ENCODE measurements at places on chromosomes 12 and 14.

GRCh38 chr12:18643681-18644080 lies 94.1 kb downstream of the PLCZ1 start:
- DNase-seq = no peak

GRCh38 chr14:66401449-66402095 lies 84.6 kb upstream of the CCDC196 start:
- no peak for DNase-seq

GRCh38 chr14:34678306-34678705 lies 36.1 kb downstream of the CFL2 start:
- DNase-seq = no peak

- no peak for DNase-seq
These were observed 5.8 kb downstream of the LRIG3 start for GRCh38 chr12:58914457-58914856.

GRCh38 chr14:64656986-64657385 lies 47.2 kb upstream of the PLEKHG3 start:
- DNase-seq = no peak

- no peak for DNase-seq
These were observed 53.4 kb downstream of the CYP46A1 start for GRCh38 chr14:99737451-99737951.

DNA sequence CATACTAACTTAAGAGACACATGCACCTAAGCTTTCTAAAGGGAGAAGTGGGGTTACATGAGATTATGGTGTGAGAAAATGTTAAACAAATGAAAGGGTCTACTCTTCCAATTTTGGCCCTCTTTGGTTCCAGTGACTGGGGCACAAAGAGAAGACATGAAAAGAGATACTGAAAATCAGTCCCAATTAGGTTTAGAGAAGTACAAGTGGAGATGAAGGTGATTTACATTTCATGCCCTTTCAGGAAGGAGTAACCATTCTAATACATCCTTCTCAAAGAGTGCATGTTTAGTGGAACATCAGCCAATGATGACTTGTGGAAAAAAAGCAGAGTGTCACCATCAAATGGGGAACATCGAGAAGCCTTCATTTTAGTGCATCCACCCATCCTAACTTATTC lies 14.4 kb downstream of the MGP start:
- no peak for DNase-seq

- DNase-seq = no peak
These were observed 62.7 kb downstream of the EEA1 start for GRCh38 chr12:92866418-92866817.

- no peak for DNase-seq
These were observed at the start of gene OR4E2 for GRCh38 chr14:21653331-21653885. Gene OR4E2, plus strand, starts transcription at chr14:21653835. Its CDS starts 11,248 bp downstream, at chr14:21665083.

DNA sequence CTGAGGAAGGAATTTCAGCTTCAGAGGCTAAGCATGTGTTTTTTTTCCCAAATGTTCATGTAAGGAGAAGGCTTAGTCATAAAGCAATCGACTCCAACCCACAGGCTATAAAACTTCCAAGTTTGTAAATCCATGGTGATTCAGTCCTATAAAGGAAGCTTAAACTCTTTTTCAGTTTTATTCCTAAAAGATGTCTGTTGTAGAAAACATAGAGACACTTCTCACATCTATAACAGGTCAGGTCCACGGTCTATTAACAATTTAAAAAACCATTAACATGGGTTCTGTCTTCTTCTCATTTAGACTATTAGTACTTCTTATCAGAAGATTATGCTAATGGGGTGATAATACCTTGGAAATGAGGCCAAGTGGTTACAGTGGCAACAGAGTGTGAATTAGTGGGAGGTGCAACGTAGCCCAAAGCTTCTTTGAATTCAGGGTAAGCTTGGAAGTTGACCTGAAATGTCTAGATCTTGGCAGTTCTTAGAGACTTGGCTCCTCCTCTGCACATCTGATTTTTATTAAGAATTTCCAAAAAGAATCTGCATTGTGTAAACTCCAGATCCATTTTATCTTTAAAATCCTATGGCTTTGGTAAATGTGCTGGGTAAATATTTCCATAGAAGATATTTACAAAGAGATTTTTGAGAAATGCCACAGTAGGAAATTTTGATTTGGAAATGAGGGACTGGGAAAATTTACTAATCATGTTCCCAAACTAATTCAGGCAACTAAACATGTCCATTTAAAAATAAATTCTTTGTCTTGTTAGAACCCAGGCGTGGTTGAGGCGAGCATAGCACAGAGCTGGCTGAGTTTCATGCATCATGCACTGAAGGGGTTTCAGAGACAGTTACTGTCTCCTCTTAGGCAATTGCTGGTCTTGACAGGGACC lies 86.4 kb downstream of the EML1 start:
- DNase-seq = no peak

GRCh38 chr12:31950088-31950487 lies 9.1 kb upstream of the RESF1 start:
- DNase-seq = no peak

GRCh38 chr12:82203086-82203485 lies 155.1 kb downstream of the CCDC59 start:
- DNase-seq = no peak

DNA sequence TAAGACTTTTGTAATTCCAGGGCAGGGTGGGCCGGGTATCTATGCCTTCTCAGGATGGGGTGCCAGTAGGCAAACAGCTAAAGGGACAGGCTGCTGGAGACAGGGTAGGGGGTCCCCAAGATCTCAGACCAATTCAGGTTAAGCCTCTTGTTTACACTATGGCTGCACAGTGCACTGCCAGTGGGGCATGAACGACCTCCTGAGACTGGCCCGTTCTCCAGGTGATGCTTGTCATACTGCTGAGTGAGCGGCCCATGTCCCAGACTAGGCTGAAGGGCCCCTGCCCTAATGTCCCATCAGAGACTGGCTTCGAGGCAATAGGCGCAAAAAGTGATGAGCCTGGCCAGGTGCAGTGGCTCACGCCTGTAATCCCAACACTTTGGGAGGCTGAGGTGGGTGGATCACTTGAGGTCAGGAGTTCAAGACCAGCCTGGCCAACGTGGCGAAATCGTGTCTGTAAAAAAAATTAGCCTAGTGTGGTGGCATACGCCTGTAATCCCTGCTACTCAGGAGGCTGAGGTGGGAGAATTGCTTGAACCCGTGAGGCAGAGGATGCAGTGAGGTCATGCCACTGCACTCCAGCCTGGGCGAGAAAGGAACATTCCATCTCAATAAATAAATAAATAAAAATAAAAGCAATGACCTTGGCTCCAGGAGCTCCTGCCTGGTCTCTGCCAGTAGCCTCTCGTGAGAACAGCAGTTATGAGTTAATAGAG lies 12.6 kb downstream of the SLC25A29 start:
- no peak for DNase-seq

DNA sequence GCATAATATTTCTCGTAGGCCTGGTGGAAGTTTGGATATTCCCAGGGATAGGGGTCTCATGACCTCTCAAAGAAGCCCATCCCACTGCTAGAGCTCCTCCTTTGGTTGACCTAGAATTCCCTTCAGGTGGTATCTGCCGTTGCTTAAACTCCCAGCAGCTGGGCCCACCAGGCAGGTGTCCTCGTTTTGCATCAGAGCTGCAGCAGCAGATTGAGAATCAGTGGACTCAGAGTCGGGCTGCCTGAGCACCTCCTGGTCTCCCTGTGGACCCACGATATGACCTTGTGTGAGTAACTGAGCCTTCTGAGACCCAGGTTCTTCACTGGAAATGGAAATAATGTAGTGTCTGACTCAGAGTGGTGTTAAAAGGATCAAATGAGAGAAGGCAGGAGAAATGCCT lies 132.7 kb downstream of the PAPOLA start:
- no peak for DNase-seq
